ENCODE measurements at places on chromosomes 1 and 21.

- DNase-seq = no peak
Observed at GRCh38 chr1:7539769-7540175, 231.3 kb upstream of the VAMP3 start.

DNA sequence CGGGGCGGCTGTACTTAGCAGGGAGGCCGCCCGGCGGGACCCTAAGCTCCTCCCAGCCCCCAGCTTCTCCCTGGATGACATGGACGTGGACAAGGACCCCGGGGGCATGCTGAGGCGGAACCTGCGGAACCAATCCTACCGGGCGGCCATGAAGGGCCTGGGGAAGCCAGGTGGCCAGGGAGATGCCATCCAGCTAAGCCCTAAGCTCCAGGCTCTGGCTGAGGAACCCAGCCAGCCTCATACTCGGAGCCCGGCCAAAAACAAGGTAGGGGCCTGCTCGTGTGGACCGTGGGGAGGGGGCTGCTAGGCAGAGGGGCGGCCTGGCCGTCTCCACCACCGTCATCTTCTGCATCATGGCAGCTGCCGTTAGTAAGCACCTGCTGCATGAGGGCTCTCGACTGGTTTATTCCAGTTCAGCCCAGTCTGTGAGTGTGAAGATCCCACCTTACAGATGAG lies 9.0 kb downstream of the ARHGEF16 start:
- DNase-seq = no peak

- no peak for DNase-seq
Observed at GRCh38 chr21:27572696-27573095, 605.8 kb upstream of the ADAMTS5 start.

GRCh38 chr1:51444096-51444495 lies 75.0 kb downstream of the EPS15 start:
- DNase-seq = no peak

DNA sequence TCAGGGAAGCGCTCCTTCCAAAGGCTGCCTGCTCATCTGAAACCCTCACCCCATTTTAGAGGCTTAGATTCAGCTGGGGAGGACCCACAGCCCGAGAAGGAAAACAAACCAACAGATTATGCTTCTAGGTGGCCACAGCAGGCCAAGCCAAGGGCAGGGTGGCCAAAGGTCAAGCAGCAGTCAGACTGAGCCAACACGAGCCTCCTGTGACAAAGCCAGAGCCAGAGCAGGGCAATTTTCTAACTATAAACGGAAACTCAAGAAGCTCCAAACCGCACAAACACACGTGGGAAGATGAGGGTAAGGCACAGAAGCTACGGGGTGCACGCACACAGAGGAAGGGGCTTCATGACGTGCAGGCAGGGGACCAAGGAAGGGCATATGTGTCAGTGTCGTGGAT lies 64.1 kb downstream of the PLEKHA6 start:
- no peak for DNase-seq

DNA sequence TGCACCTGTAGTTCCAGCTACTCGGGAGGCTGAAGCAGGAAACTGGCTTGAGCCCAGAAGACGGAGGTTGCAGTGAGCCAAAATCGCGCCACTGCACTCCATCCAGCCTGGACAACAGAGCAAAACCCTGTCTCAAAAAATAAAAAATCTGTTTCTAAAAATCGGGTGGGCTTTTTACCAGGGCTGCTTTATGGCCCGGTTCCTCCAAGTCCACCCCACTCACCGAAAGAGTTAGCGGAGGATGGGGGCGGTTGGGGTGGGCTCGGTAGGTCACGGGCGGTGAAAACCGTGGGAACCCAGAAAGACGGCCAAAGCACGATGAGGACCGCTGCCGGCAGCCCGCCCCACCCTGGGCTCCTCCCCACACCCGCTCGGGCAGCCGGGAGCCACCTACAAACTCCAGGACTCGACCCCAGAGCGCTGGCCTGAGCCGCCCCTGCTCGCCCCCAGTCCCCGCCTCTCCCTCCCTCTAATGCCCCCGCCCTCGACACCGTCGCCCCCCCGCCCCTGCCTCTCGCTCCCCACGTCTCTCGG lies 846 bp upstream of the PER3 start:
- peak; percentile 73 for DNase-seq

- DNase-seq = no peak
Observed at GRCh38 chr21:44434568-44434925, 20.8 kb upstream of the LRRC3 start.

DNA sequence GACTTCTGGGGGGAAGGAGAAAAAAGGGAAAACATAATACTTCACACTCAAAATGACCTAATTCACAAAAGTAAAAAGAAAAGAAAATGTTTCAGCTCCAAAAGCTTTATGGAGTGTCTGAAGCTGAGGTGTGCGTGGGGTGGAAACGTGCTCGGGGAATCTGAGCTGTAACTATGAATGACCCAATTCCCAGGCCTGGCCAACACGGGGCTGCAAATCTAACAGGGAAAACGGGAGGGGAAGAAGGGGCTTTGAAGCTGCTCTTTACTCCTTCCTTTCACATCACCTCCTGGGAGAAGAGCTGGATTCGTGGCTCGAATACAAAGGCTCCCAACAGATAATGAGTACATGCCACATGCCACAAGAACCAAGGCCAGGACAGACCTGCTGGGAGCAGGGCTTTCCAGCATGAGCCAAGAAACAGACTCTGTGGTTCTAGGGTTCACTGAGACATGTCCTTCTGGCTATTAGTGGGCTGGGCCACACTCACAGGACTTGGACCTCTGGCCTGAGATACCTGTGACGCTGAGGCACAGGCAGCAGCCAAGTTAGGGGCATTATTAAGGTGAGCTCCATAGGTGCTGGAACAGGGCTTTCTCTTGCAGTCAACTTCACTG lies 51.5 kb downstream of the SLC66A1 start:
- DNase-seq = no peak

DNA sequence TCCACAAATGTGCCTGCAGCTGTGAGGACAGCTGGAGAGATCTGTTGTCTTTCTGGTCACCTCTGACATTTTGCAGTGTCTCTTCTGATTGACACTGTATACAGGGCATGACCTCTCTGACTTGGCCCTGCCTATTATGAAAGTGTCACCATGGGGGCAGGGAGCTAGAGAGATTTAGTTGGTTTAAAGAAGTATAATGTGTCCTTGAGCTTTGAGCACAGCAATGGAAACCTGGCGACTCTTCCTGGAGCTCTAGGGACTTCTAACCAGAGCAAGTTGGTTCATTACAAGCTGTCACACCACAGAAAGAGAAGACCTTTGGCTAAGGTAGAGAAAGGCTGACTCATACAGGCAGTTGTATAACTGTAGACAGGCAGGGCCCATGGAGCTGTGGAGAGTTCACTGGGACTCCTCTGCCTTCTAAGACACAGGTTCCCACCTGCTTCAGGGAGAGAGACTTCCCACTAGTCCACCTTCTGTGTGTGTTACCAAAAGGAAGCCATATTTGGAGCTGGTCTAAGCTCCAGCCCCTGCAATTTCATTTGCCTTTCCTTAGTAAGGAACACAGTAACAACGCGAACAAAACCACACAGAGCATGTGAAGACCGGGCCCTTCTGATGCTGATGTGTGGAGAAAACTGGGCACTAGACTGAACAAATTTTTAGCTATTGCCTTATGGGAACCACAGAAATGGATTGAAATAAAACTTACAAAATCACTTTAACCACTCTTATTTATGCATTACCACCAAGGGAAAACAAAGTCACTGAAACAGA lies 90.5 kb upstream of the ADAR start:
- no peak for DNase-seq

GRCh38 chr1:228825840-228826484 lies 90.7 kb downstream of the RHOU start:
- no peak for DNase-seq

DNA sequence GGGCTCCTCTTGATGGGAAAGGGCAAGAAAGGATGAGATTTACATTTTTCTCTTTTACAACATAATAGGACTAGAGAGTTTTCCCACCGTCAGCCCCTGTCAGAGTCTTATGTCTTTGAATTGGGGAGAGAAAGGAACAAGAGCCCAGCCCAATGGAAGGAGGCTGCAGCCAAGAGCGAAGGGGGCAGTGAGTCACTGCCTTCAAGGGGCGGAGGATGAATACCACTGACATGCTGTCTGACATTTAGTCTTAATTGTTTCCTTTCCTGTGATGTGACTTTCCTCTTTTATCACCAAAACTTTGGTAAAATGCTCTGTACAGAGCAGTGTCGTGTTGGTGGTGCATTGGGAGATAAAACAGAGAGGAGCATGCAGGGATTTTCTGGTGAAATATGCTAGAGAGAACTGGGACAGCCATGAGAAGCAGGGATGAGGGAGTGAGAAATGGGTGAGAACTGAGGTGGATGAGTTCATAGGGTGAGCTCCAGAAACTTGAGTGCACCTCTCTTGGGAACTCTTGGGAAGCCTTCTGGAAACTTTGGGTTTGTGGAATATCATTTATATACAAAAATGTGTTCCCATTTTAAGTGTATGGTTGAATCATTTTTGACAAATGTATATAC lies 179.9 kb upstream of the FGGY start:
- DNase-seq = no peak

- no peak for DNase-seq
Observed at GRCh38 chr1:145695821-145696629, 11.1 kb downstream of the PDZK1 start.

DNA sequence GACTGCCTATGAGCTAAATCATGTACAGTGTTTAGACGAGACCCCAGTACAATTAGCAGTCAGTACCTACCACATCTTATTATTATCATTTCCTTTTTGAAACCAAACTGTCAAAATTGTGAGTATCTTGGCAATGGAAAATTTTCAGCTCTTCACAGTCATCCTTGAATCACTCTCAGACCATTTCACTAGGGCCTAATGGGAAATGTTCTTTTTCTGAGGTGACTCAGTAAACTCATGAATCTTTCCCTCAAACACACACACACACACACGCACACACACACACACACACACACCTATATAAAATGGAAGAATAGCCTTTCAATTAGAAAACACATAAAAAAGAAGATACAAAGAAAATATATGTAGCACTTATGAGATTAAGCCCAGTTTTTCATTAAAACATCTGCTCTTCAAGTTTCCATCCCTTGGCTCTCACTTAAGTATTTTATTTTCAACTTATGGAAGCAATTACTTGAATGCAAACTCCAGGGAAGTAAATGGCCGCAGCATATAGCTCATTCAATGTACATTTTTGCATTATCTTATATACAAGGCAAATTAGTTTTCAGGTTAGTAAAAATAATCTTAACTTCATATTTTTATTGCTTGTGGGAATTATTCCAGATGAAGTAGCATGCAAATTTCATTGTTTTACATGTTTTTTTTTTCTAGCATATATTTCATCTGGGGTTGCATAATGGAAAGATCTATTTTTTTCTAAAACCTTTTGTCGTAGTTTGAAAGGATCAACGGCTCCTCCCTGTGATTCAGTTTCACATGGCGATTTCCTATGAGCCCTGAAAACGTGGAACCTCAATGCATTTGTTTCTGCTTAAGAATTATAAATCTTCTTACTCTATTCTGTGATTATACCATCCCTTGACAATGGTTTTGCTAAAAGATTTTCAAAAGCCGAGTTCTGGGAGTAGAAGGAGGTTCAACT lies 46.3 kb upstream of the TMPRSS15 start:
- no peak for DNase-seq

- DNase-seq = no peak
Observed at GRCh38 chr21:36825658-36826057, 126.7 kb downstream of the SIM2 start.

GRCh38 chr1:76068542-76068941 lies 6.0 kb upstream of the ST6GALNAC3 start:
- DNase-seq = no peak

Measured in occipital lobe (tissue), 3 donors.